ENCODE measurements at places on chromosomes 16 and 17.

- DNase-seq, result no peak
These were observed 173.0 kb upstream of the GOT2 start for GRCh38 chr16:58906981-58907715.

GRCh38 chr17:44770166-44770925 lies 11.6 kb downstream of the ADAM11 start:
- DNase-seq, result no peak

DNA sequence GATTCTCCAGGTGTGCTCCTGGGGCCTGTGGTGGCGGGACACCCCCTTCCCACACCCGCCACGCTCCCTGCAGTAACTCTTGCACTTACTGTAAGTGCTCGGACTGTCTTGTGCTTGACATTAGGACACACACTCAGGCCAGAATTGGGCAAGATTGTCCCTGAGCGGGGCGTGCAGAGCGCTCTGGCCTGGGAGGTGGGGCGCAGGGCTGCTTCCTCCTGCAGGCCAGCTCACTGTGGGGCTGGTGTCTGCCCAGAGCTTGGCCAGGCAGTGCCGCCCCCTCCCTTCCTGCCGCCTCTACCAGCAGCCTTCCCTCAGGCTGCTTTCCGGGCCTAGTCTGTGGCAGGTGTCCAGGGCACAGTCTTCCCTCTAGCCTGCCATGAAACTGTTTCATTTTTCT lies 6.1 kb upstream of the ATP6V0C start:
- no peak for DNase-seq

- DNase-seq, result no peak
These were observed 27.7 kb downstream of the CLUH start for GRCh38 chr17:2683912-2684311.

DNA sequence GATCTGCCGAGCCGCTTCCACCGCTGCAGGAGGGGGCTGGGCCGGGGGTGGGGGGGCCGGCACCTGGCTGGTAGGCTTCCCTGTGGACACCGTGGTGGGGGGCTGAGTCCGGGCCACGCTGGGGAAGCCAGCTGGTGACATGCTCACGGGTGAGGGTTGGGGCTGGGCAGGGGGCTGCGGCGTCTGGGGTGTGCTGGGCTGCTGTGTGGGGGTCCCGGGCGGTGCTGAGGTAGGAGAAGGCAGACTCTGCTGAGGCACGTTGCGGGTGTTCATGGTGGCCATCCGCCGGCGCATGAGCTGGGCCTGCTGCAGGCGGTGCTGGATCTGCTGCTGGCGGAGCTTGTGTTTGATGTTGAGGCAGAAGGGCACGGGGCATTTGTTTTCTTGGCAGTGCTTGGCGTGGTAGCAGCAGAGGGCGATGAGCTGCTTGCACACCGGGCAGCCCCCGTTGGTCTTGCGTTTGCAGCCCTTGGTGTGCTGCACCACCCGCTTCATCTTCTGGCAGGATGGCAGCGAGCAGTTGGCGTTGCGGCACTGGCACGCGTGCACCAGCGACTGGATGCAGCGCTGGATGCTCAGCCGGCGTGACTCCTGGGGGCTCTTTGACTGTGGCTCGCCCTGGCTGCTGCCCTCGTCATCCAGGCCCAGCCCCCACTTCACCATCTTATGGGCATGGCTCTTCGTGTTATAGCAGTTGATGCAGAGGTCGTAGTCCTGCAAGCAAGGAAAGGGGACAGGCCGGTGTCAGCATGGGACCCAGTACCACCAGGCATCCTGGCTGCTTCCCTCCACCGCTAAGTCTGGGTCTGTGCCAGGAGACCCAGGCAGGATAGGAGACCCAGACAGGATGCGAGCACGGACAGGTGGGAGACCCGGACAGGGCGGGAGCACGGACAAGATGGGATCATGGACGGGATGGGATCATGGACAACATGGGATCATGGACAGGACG lies 12.1 kb upstream of the TRAP1 start:
- no peak for DNase-seq

DNA sequence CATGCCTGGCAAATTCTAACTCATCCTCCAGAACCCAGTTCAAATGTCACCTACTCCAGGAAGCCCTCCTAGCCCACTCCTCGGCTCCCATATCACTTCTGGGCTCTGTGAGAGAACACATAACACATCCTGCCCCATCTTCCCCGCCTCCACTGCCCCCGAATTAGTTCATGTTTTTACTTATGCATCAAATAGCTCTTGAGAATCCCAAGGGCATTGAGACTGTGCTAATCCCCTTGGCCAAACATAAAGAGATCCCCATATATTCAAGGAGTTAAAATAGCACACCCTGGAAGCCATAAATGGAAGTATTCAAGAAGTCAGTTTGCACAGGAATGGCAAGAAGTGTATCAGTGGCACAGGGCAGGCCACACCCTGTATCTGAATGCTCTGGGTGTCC lies 2.0 kb upstream of the CREBBP start:
- DNase-seq, result no peak

DNA sequence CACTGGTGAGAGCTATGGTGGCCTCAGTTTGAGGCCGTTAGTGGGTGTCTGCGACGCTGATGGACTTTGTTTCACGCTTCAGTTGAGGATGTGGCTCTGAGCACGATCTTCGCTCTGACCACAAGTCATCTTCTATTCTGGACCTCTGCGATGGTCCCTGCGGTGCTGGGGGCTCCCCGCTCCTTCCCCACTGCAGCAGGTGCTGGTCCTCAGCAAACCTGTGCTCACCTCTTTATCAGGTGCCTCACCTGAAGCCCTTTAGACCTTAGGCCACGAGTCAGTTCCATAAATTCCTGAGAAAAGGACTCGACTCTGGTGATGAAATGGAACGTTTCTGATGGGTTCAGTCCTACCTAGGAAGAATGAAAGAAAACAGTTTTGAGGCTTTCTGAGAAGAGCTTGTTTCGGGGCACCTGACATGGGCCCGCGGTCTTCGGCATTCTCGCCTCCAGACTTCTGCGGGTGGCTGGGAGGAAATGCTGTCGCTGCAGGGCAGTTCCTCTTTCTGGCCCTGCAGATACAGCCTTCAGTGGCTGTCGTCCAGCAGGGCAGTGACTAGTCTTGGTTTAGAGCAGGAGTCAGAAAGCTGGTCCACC lies 4.7 kb downstream of the KCTD5 start:
- DNase-seq, result no peak

DNA sequence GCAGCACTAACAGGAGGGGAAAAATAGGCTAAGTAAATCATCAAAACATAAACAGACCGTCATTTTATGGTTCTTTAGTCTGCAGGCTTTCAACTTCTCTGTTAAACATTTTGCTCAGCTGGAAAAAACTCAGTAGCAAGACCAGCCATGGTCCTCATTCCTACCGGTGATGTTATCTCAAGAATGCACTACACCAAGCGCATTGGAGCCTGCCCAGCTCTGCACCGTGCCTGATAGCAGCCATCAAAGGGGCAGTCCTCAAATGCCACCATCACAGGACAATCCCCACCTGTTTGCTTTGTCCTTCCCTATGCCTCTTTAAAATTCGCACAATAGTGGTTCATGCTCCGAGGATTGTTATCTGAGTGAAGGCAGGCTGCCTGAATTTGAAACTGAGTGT lies 181.5 kb upstream of the MON1B start:
- DNase-seq, result no peak

GRCh38 chr16:84751947-84752346 lies 52.1 kb downstream of the USP10 start:
- no peak for DNase-seq

DNA sequence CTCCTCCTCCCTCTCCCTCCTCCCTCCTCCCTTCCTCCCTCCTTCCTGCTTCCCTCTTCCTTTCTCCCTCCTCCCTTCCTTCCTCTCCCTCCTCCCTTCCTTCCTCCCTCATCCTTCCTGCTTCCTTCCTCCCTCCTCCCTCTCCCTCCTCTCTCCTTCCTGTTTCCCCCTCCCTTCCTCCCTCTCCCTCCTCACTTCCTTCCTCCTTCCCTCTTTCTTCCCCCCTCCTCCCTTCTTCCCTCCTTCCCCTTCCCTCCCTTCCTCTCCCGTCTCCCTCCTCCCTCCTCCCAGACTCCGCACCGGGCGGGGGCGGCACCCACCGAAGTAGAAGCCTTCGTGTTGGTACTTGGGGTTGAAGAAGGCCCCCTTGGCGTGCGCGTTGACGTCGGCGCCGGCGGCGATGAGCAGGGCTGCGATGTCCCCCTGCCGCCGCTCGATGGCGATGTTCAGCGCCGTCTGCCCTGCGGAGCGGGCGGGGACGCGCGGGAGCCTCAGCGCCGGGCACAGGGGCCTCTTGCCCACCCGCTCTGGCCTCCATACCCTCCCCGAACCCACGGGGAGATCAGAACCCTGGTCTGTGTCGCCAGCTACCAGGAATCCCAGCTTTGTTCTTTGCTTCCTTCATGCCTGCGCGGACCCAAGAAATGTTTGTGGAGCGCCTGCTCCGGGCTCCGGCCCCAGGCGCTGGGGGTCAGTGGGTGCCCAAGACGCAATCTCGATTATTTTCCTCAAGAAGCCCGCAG lies 22.2 kb downstream of the TRPV3 start:
- peak; percentile 6 for DNase-seq

GRCh38 chr16:27177031-27177774 lies 26.1 kb upstream of the KDM8 start:
- no peak for DNase-seq

All from effector CD8-positive, alpha-beta T cell (primary cell).